Stimulated activated CD4-positive, alpha-beta T cell treated with anti-CD3 and anti-CD28 coated beads, Interleukin-4, amount 100 ng/mL, for 4 hours (primary cell): ENCODE measurements at places on chromosomes 16 and 17.

DNA sequence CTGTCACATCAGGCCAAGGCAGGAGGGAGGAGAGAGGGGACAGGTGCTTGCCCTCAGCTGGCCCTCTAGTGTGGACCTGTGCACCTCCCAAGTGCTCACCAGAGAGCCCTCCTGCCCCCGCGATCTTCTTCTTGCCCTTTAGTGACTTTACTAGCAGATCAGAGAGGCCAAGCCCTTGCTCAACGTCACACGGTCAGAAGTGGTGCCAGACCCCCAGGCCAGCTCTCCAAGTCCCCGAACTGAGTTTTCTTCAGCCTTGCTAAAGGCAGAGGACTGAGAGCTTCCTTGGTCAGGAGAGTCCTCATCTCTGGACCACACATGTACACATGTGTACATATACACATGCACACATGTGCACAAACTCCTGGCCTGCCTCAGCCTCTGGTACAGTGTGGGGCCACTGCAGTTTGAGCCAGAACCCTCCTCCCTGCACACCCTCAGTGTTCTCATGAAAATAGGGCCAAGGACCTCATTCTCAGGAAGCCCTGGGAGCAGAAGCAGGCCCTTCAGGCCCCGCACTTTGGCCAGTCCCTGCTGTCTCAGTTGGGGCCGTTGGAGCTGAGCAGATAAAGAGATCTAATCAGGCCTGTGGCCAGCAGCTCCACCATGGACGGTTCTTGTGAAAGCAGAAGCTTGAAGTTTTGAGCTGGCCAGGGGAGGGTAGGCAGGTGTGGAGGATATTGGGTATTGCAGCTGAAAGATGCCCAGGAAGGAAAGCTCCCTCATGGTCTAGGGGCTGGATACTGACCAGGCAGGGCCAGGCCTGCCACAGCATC, 7.4 kb upstream of the EPX start:
- no peak for DNase-seq

- no peak for DNase-seq
Observed at GRCh38 chr16:17392857-17393692, 77.7 kb downstream of the XYLT1 start.

GRCh38 chr17:16872351-16873173, 99.4 kb downstream of the TNFRSF13B start:
- DNase-seq, result no peak

- DNase-seq, result no peak
Observed at GRCh38 chr16:79265196-79265595, 335.3 kb downstream of the MAF start.

DNA sequence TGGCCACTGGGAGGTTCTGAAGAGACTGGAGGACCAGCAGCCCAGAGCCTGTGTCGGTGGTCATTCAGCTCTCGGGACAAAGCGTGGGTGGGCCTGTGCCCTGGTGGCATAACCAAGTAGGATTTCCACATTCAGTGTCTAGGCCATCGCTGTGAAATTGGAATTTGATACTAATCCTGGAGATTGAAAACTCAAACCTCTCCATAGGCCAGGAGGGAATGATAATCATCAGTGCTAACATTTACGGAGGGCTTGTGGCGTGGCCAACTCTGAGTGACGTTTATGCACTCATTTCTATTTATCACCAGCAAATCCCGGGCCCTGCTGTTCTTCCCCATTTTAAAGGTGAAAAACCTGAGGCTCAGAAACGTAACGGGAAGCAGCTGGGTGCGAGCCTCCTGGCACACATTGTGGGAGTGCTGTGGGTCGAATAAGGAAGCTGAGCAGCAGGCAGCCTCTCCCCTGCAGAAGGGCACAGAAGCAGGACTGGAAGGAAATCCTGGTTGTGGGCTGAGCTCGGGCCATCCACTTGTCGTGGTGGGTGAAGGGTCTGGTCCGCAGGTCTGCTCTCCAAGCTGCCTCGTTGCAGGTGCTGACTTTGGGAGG, 33.1 kb downstream of the RAI1 start:
- no peak for DNase-seq

DNA sequence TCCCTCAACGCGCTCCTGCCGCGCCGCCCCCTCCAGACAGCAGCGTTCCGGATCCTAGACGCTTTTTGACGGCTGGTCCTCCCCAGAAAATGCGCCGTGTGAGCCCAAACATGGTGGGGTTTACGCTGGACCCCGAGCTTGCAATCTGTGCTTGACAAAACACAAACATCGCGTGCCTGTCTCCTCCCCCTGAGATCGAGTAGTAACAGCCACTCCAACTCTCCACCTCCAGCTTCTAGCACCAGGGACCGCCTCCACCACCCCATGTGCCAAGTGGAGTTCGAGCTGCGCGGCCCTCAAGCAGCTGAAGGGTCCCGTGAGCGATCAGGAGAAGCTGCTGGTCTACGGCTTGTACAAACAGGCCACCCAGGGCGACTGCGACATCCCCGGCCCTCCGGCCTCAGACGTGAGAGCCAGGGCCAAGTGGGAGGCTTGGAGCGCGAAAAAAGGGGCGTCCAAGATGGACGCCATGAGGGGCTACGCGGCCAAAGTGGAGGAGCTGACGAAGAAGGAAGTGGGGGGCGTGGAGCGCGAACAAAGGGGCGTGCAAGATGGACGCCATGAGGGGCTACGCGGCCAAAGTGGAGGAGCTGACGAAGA, 656 bp upstream of the GEMIN4 start:
- peak; percentile 61 for DNase-seq

- no peak for DNase-seq
Observed at GRCh38 chr17:82956146-82956725, 116.4 kb upstream of the ZNF750 start.

- no peak for DNase-seq
Observed at GRCh38 chr16:21203155-21203797, 8.1 kb downstream of the ZP2 start.

- peak; percentile 41 for DNase-seq
Observed at GRCh38 chr17:41689497-41690299, 1.0 kb downstream of the EIF1 start.

DNA sequence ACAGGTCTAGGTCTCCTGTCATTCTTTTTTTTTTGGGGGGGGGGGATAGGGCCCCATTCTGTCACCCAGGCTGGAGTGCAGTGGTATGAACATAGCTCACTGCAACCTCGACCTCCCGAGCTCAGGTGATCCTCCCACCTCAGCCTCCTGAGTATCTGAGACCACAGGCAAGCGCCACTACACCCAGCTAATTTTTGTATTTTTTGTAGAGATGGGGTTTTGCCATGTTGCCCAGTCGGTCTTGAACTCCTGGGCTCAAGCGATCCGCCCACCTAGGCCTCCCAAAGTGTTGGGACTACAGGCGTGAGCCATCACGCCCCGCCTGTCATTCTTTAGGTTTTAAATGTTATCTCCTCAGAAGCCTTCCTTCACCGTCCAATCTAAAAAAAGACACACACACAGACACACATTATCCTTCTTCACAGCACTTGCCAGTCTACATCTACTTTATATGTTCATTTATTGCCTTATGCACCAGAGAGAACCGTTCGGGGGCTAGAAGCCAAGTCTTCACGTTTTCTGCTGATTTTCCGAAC, 694 bp downstream of the MRPL27 start:
- no peak for DNase-seq

GRCh38 chr16:61030616-61031015, 1005.6 kb downstream of the CDH8 start:
- DNase-seq, result no peak

GRCh38 chr17:78267253-78268073, 36.0 kb downstream of the TMEM235 start:
- DNase-seq, result no peak

- no peak for DNase-seq
Observed at GRCh38 chr17:77096570-77097214, 44.1 kb upstream of the SEC14L1 start.

DNA sequence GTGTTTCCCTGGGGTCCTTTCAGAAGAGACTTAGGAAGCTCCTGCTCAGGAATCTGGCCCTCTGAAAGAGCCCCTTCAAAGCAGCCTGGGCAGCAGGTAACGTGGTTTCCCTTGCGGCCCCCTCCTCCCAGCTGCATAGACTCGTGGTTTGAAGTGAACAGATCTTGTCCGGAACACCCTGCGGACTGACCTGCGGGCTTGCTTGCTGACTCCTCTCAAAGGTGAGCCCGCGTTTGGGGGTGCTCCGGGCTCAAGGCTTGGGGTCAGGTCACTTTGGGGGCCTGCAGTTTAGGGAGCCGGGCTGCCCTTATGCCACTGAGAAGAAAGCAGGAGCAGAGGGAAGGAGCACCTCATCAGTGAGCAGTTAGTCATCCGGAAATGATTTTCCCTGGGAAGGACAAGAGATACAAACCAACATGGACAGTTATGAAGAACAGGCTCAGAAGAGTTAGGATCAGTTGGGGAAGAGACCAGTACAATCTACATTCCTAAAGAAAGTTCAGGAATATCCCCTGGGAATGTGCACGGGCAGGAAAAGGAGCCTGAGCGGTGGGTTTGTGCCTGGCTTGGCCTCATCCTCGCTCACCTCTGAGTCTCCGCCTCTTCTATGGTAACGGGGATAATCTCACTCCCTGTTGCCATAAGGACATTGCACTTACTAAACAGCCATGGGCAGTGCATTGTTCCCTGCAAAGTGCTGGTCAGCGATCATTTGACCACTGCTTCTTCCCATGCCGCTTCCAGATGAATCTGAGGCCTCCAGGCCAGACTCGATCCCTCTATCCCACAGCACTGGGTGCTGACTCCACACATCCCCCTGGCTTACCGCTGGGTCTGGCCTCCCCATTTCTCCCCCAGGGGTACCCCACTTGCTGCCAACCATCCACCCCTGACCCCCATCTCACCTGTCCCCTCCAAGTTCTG, 10.0 kb downstream of the LDHD start:
- DNase-seq, result no peak

DNA sequence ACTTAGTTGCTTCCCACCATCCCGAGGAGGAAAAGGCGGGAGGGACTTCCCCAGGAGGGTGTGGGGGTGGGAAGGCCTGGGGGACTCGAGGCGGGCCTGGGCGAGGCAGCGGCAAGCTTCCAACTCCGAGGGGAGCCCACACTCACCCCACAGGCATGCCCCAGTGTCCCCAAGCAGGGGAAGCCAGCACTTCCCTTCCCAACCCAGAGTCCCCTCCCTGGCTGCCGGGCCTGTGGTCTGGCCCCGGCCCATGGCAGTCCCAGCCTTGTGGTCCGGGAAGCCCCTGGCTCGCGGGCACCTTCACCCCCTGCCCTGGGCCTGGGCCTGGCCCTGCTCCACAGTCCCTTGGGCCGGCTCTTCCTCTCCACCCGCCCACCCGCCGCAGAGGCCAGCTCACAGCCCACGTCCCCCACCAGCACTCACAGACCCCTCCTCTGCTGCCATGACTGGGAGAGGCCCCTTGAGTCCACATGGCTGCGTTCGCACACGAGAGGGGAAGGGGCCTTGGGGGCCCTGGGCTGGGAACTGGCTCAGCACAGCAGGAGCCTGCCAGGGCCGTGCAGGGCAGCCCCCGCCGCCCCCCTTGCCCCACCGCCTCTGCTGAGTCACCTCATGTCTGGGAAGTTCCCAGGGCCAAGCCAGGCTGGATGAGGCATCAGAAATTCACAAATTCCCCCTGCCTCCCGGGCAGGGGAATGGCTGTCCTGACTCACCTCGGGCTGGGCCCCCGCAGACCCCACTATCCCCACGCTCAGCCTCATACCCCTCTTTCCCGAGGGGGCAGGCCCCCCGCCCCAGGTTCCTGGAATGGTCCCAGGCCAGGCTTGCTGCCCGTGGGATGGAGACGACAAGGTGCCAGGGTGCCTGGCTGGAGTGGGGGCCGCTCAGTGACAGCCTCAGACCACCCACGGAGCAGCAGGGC, 27.8 kb downstream of the BAHCC1 start:
- no peak for DNase-seq

DNA sequence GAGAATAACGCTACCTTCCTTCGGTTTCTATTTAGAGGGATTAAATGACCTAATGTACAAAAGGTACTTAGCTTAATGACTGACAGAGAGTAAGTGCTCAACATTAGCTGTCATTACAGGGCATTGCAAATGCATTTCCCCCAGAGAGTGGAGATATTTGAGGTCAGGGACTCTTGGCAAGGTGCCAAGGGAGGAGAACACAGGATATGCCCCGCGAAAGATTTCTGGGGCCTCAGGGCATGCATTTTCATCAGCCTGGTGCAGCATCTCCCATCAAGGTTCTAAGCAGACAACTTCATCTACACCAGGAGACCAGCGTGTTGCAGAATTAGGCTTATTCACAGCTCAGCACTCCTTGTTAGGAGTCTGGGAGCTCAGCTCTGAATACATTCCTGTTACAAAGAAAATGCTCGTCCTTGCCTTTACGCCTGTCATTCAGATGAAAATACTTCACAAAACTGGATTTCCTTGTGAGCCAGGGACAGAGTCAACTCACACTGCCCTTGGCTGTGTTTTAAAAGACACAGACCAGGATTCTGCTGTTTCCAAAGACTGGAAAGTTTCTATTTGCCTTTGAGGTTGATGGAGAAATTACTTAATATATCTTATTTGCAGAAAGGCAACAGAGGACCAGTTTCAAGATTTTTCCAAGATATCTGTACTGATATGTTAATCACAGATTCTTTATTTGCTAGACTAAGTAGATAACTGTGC, 108.2 kb downstream of the VAT1L start:
- no peak for DNase-seq
